Activated naive CD4-positive, alpha-beta T cell treated with anti-CD3 and anti-CD28 coated beads for 36 hours (primary cell): ENCODE measurements at places on chromosomes 6 and 20. TPM values are rescaled to one million over a fixed set of nuclear protein-coding genes. Genes with fewer than 3 reads are reported as not detected.

Gene SRSF12
- total RNA-seq = not detected

Gene DEF6
- total RNA-seq = 90.6 TPM

Gene HLA-DRB1
- 4.1 TPM for total RNA-seq

DNA sequence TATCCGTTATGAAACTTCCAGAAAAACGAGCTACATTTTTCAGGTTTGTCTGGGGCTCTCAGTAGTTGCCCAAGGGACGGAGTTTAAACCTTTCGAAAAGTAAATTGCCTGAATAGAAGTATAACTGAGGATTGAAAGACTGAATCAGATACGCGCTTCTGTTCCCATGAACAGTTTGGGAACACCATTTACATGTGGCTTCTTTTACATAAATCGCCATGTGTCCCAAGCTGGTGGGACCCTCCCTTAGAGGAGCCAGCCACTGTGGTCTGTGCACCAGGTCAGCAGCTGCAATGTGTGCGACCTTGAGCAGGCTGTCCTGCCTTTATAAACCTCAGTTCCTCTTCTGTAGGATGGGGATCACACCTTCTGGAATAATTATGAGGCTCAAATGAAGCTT, 11.0 kb downstream of the ENTPD6 start:
- H3K27me3 ChIP-seq = no peaks in the 10 kb centered on the region
- no peak overlapping the region for H3K27ac ChIP-seq
- H3K36me3 ChIP-seq = peaks cover 9% of the 10 kb centered on the region
- DNase-seq = no peak

GRCh38 chr6:42138630-42139619, 3.5 kb downstream of the C6orf132 start:
- H3K4me3 ChIP-seq = no peak overlapping the region
- no peaks in the 10 kb centered on the region for H3K36me3 ChIP-seq
- H3K4me1 ChIP-seq = peaks cover 14% of the 10 kb centered on the region
- H3K27me3 ChIP-seq = peaks cover 24% of the 10 kb centered on the region

DNA sequence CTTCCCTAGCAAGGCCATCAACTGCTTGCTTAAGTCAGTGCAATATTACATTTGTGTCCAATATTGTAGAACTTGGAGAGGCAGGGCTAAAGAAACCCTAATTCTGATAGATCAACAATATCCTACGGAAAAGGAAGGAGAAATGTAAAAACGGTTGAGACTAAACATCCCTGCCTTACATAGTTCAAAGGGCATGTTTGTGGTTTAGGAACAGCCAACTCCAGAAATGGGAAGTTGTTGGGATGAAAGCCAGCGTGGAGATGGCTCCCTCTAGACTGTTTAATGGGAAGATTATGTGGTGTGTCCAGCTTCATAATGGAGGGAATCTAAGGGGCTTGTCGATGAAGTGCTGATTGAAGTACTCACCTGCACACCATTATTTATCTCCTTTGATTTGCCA, 145.3 kb upstream of the TENT5A start:
- no peak overlapping the region for H3K4me3 ChIP-seq
- DNase-seq = no peak
- H3K27ac ChIP-seq = no peak overlapping the region

DNA sequence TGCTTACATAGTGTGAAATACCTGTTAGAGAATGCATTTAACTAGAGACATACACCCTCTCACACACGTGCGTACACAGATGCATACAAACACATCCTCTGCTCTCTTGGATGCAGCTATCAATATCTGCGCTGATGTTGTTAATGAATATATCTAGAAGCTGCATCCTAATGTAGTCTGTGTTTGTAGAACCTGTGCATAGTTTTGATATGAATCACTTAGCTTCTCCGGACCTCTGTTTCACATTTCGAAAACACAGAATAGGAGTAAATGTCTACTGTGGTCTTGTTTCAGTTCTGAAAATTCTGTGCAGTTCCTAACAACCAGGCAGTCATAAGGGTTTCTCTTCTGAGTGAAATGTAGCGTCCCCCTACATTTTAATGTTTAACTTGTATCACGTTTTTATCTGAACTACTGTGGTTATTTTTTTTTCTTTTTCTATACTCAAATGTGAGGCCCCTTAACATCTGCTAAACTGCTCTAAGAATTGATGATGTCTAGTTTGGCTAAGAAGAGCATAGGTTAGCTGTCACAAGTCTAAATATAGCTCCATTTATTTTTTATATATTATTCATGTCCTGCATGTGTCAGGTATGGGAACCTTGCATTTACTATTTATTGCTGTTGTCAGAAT, 254.5 kb downstream of the TMEM242 start:
- peaks cover 41% of the 10 kb centered on the region for H3K4me1 ChIP-seq
- no peak overlapping the region for H3K4me3 ChIP-seq
- no peaks in the 10 kb centered on the region for H3K27me3 ChIP-seq
- H3K27ac ChIP-seq = peak overlapping the region; percentile 22
- DNase-seq = no peak
- no peaks in the 10 kb centered on the region for H3K36me3 ChIP-seq

DNA sequence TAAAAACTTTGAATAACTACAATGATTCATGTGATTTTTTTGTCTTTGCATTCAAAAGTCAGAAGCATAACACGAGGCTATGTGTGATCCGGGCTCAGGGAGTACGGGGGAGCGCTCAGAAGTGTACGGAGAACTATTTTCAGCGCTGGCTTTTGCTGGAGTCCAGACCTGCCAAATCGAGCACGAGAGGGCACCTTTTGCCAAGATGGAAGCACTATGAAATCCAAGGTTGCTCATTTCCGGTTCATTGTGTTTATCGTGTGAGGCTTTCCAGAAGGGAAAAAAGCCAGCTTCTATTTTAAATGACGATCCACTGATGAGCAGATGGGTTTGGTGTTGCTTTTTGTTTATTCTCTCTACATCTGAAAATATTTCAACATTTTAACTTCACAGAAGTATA, 11.3 kb downstream of the RAMACL start:
- H3K36me3 ChIP-seq = peaks cover 7% of the 10 kb centered on the region
- no peaks in the 10 kb centered on the region for H3K27me3 ChIP-seq

DNA sequence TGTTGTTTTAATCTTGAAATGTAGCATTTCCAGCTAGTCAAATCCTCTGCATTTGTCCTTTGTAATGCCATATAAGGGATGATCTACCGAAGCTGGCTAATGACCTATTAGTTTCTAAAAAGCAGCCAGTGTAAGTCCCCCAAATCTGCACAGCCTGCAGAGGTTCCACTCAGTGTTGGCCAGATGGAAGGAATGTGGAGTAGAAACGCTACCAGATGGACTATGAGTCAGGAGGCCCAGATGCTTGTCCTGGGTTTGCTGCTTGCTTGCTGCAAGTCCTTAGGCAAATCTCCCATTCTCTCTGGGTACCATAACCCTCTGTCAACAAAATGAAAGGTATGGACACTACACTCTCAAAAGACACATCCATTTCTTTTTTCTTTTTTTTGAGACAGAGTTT, 149.8 kb downstream of the BTBD9 start:
- peaks cover 4% of the 10 kb centered on the region for H3K4me1 ChIP-seq
- no peaks in the 10 kb centered on the region for H3K36me3 ChIP-seq
- DNase-seq = no peak
- no peak overlapping the region for H3K27ac ChIP-seq
- H3K27me3 ChIP-seq = no peaks in the 10 kb centered on the region

- peak; percentile 79 for DNase-seq
- no peaks in the 10 kb centered on the region for H3K36me3 ChIP-seq
- peaks cover 9% of the 10 kb centered on the region for H3K27me3 ChIP-seq
Observed at GRCh38 chr20:64083378-64083803, 807 bp downstream of the LKAAEAR1 start.

DNA sequence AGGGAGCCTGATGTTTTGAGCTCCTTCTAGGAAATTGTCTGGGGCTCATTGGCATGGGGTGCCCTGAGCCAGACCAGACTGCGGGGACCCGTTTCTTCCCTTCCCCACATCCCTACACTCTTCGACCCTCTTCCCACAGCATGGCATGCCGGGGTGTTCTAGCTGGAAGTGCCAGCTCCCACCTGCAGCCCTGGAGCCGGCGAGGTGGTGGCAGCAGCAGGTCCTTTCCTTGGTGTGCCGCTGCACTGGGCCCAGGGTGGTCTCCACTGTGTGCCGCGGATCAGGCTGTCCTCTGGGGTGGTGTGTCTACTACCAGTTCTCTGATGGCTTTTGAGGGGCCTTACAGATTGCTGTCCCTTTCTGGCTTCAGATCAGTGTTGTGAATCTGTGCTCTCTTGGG, 7.5 kb upstream of the RWDD1 start:
- H3K4me3 ChIP-seq = no peak overlapping the region
- no peak overlapping the region for H3K27ac ChIP-seq
- peaks cover 11% of the 10 kb centered on the region for H3K27me3 ChIP-seq
- H3K4me1 ChIP-seq = peaks cover 8% of the 10 kb centered on the region
- H3K36me3 ChIP-seq = no peaks in the 10 kb centered on the region

DNA sequence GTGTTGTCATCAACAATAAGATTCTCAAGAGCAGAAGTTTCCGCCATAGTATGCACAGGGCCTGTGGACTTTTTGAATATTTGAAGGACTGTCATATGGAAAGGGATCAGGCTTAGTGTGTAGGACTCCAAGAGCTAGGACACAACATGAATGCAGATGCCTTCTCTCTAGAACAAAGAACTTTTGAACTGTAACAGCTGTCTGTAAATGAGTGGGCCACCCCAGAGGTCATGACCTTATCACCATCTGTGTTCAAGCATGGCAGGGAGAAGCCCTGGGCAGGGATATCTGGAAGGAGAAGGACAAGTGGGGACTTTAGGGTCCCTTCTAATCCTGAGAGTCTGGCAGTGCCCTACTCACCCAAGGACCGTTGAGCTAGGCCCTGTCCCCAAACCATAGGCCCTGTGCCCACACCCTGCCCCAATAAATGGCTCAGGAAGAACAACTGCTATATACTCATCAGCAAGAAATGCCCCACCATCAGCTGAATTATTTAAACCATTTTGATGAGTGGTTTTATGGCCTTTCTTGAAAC, 70.6 kb downstream of the MTHFD1L start:
- DNase-seq = no peak
- peaks cover 75% of the 10 kb centered on the region for H3K36me3 ChIP-seq
- H3K4me1 ChIP-seq = no peaks in the 10 kb centered on the region
- H3K27ac ChIP-seq = no peak overlapping the region
- H3K27me3 ChIP-seq = no peaks in the 10 kb centered on the region

GRCh38 chr20:47141941-47142773, 214.3 kb downstream of the ZMYND8 start:
- H3K4me3 ChIP-seq = no peak overlapping the region
- H3K27me3 ChIP-seq = no peaks in the 10 kb centered on the region
- no peak overlapping the region for H3K27ac ChIP-seq
- H3K4me1 ChIP-seq = no peaks in the 10 kb centered on the region
- DNase-seq = no peak
- no peaks in the 10 kb centered on the region for H3K36me3 ChIP-seq

DNA sequence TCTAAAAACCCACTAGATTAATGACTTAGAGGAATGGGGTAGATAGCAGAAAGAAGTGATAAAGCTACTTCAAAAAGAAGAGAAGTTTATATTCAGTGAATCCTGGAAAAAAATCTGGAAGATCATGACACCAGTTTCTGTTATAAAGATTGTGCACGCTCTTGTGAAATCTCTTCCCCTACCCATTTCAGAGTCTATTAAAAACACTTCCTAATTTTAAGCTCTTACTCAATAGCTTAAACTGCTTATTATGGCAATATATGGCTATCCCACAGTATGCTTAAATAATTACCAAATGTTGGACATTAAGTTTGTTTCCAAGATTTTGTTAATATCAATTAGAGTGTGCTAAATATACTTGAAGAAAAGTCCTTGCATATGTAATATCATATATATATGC, 585.3 kb upstream of the MAN1A1 start:
- no peak for DNase-seq
- no peak overlapping the region for H3K27ac ChIP-seq
- no peaks in the 10 kb centered on the region for H3K27me3 ChIP-seq

DNA sequence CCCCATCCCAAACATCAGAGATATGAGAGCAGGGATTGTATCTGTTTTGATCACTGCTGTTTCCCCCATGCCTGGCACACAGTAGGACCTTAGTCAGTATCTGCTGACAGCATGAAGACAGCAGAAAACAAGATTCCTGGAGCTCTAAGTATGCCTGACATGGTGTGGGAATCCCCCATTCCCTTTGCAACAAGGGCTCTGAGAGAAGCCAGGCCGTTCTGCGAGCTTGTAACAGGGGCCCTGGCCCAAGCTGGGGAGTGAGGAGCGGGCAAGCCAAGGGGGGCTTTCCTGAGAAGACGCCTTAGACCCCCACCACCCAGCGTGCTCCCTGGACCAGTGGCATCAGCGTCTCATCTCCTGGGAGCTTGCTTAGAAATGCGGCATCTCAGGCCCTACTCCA, 25.2 kb downstream of the PREX1 start:
- no peak overlapping the region for H3K4me3 ChIP-seq
- H3K4me1 ChIP-seq = peaks cover 8% of the 10 kb centered on the region
- no peaks in the 10 kb centered on the region for H3K27me3 ChIP-seq
- H3K27ac ChIP-seq = no peak overlapping the region
- no peak for DNase-seq

- peaks cover 76% of the 10 kb centered on the region for H3K4me1 ChIP-seq
- peak; percentile 55 for DNase-seq
- H3K36me3 ChIP-seq = peaks cover 28% of the 10 kb centered on the region
- H3K27ac ChIP-seq = peak overlapping the region; percentile 54
- peak overlapping the region; percentile 51 for H3K4me3 ChIP-seq
Observed at GRCh38 chr6:157849288-157850017, 26.4 kb downstream of the SNX9 start.

GRCh38 chr6:41688256-41688965, 47.0 kb downstream of the TFEB start:
- no peaks in the 10 kb centered on the region for H3K27me3 ChIP-seq
- no peak overlapping the region for H3K4me3 ChIP-seq
- peaks cover 3% of the 10 kb centered on the region for H3K4me1 ChIP-seq
- H3K27ac ChIP-seq = no peak overlapping the region
